Kasumi-1 (cell line): ENCODE measurements at places on chromosomes 2 and 18.

GRCh38 chr18:42508683-42509296, 553.8 kb downstream of the PIK3C3 start:
- no peak for DNase-seq

DNA sequence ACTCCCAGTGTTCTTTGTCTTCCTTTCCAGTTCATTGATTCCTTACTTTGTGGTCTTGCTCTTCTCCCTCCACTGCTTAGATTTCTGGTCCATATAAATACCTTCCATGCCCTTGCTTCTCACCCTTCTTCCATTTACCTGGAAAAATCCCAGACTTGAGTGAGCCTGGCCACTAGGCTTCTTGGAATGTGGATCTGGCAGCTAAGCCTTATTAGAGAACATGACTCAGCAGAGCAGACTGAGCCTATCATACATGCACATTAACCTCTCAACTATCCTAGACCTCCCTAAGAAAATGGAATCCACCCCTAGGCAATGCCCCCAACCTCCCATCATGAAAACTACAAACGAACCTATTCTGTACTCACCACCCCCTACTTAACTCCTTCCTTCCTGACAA, 127.7 kb downstream of the RHBDD1 start:
- no peak for DNase-seq

- DNase-seq: no peak
These were observed 51.1 kb downstream of the POLR1A start for GRCh38 chr2:86054535-86055082.

DNA sequence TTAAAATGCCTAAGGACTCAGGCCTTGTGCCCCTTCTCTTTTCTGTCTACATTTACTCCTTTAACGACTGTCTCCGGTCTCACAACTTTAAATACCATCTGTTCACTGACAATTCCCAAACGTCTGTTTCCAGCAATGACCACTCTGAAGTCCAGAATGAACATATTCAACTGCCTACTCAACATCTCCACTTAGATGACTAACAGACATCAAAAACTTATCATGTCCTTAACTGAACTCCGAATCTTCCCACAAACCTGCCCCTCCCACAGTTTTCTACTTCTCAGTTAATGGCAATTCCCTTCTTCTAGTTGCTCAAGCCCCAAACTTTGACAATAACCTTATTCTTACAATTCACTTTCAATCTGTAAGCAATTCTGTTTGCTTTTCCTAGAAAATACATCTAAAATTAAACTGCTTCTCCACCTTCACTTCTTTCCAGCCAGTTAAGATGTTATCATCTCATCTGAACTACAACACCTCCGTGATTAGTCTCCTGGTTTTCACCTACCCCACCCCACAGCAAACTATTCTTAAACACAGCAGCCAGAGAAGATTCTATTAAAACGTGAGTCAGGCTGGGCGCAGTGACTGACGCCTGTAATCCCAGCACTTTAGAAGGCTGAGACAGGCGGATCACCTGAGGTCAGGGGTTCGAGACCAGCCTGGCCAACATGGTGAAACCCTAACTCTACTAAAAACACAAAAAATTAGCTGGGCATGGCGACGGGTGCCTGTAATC, 2.8 kb downstream of the C1D start:
- DNase-seq: no peak

DNA sequence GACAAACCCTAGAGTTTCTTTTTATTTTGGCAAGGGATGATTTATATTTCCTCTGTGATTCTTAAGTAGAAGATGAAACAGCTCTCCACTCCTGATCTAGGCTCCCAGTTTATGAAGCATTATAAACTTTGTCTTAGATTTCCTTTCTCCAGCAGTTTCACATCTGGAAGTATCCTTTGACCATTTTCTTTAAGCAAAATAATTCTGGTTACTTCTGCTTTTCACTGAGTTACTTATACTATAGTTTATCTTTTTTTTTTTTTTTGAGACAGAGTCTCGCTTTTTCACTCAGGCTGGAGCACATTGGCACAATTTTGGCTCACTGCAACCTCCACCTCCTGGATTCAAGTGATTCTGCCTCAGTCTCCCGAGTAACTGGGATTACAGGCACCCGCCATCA, 45.5 kb downstream of the KCMF1 start:
- DNase-seq: no peak

GRCh38 chr2:188984680-188985079, 10.5 kb downstream of the COL3A1 start:
- no peak for DNase-seq

- no peak for DNase-seq
These were observed 127.6 kb downstream of the ALPK2 start for GRCh38 chr18:58501066-58501896.

GRCh38 chr2:175630280-175631244, 371.5 kb downstream of the LNPK start:
- peak; percentile 7 for DNase-seq

DNA sequence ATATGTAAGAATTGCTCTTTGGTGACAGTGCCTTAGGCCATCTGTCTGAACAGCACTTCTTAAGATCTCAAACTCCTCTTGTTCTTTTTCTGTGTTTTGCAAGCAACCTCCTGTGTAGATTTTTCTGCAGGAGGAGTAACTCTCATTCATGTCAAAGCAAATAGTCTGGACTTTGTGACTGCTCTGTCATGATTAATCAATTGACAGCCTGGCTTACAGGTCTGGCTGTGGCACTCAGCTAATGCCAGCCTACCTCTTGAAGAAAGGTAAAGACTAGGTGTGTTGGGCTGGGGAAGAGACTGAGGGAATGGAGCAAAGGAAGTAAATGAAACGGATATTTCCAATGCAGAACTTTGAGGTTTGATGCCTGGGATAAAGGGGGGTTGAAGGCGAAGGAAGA, 156.6 kb downstream of the CERS6 start:
- DNase-seq: no peak

DNA sequence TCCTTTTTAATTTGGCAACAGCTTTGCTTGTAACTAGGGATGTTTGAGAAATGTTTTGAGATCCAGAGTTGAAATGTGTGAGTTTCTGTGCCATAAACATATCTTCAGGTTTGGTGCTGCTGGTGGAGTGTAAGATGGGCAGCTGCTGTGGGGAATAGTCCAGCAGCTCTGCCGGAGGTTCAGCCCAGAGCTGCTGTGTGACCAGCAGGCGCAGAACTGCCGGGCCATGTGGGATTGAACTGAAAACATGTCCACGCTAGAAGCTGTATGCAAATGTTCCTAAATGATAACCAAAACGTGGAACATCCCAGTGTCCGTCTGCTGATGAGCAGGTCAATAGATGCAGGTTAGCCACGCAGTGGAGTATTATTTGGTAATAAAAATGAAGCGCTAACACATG, 99.6 kb downstream of the DGKD start:
- DNase-seq: no peak

GRCh38 chr2:2031101-2031500, 286.8 kb upstream of the PXDN start:
- DNase-seq: no peak

- DNase-seq: no peak
These were observed 20.8 kb downstream of the CRIM1 start for GRCh38 chr2:36376319-36376765.

- DNase-seq: no peak
These were observed 392.1 kb upstream of the RAB12 start for GRCh38 chr18:8217051-8217564.

DNA sequence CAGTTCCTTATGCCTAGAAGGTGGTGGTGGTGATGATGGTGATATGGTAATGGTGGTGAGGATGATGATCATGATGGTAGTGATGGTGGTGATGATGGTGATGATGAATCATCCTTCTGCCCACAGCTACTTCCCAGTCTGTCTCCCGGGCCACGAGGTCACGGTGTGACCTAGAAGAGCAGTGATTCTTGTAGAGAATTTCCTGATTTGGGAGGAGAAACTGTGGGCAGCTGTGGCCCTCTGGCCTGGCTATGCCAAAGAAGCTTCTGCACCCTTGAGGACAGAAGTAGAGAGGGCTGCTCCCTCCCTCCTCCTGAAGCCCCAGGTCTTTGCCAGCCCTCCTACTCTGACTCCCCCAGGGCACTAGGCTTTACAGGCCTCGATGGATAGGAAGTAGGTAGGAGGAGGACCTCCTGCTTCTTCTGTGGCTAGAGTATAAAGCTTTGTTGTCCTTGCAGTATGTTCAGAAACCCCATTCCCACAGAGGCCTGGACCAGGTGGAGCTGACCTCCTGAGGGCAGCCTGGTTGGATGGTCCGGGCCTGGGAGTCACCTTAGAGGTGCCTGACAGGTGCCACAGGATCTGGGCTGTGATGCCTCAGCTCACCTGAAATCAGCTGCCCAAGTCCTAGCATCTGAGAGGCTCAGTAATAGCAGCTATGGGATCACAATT, 57.9 kb upstream of the EPAS1 start:
- DNase-seq: no peak

- DNase-seq: no peak
These were observed 63.1 kb downstream of the MARCO start for GRCh38 chr2:119005051-119005450.

DNA sequence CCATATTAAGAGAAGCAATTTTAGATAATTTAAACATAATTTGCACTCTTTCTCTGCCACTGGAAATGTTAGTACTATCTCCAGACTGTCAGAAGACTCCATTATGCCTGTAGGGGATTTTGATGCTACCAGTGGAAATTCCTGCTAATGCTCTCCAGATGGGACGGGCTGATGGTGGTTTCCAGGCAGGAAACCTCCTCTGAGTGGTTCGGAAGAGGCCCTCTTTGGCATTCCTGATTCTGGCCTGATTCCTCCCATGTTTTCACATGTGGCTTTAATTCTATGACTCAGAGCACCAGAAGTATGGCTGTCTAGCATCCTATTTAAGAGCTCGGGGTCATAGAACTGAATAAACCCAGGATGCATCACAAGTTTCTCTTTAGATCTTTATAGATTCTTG, 70.9 kb upstream of the ST6GAL2 start:
- no peak for DNase-seq

GRCh38 chr2:235381261-235381912, 112.5 kb upstream of the AGAP1 start:
- no peak for DNase-seq

- DNase-seq: no peak
These were observed 117.1 kb upstream of the DTNA start for GRCh38 chr18:34592961-34593382.

GRCh38 chr2:205931388-205931787, 154.6 kb downstream of the INO80D start:
- no peak for DNase-seq

DNA sequence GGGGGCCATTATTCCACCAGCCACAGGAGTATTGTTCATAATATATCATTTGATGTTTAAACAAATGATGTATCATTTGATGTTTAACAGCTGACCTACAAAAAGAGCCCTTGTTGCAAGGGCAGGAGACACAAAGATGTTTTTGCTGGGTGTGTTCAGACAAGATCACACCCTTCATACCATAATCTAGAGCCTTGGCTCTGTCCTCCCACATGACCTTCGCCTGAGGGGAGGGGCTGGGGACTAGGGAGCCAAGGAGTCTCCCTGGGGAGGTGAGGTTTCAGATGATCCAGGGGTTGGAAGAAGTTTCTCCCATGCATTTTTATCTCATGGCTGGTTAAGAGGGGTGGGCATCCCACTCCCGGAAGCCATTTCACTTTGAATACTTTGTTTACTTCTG, 33.5 kb downstream of the CDC42EP3 start:
- DNase-seq: no peak

DNA sequence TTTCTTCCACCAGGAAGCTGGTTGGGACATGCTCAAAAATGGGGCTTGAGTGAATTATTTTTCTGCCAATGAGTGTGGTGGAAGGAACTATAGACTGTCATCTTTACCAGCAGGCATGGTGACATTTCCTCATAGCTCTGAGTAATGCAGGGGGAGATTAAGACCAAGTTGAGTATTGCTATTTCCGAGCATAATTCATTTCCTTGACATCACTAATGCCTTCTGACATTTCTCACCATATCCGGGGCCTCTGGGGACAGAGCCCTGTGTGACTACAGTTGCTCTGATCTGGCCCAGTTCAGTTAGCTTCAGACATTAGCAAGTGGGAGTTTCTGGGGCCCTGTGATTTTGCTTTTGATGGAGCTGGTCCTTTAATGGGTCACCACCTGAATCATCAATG, 410.4 kb downstream of the MEIS1 start:
- no peak for DNase-seq

- DNase-seq: no peak
These were observed 96.6 kb upstream of the GPR45 start for GRCh38 chr2:105144941-105145300.

DNA sequence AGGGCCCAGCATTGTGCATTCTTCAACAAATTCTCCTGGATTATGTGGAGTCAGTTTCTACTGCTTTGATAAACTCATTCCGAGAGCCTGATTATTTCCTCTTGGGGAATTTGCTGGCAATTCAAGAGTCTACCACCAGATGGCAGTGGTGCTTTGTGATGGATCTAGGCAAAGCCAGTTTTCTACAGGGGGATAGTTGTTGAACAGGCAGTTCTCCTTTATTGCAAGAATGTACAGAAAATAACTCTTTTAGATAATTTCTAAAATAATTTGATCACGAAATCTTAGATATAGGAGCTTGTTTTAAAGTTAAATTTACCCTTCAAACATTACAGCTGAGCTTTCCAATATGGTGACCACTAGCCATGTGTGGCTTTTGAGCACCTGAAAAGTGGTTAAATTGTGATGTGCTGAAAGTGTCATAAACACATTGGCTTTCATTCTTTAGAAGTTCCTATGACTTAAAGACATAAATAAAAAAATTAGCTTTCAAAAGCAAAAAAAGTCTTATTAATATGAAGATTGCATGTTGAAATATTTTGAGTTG, 66.7 kb upstream of the HAAO start:
- DNase-seq: peak; percentile 87

DNA sequence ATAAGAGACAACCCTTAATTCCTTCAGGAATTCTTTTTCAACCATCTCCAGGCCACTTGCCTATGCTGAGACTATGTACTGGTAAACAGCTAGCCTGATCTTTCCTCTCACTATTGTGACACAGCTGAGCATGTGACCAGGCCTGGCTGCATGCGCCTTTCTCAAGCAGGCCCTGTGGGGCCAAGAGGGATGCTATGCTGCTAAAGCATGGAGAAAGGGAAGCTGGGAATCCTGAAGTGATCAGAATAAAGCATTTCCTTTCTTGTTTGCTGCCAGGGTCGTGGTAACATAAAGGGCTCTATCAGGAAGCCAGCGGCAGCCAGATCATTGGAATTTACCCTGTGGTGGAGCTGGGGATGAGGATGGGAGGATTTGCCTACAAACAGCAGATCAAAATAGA, 29.8 kb upstream of the LCLAT1 start:
- DNase-seq: no peak

DNA sequence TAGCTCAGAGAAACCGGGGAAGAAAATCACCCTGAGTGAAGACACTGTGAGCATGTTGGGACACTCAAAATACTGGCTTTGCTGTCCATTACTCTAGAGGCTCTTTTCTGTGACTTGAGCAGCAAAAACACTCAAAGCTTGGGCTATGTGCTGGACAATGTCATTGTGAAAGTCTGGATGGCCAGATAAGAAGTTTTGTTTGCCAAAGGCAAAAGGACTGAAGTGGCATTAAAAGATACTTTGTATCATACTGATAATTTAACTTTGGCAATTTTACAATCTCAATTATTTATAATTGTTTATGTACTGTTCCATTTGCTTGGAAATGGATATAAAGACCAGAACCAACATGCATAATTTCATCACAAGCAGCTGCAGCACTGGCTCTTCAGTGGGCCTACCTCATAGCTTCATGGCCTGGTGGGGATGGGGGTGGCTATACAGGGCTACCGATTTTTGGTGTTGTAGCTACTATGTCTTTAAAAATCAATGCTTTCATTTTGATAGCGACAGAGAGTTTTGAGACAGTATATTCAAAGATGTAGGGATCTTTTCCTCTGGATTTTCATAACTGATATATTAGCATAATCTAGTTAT, 51.1 kb downstream of the RBKS start:
- no peak for DNase-seq
